ENCODE measurements at places on chromosomes 5 and 9. TPM values are rescaled to one million over a fixed set of nuclear protein-coding genes. Genes with fewer than 3 reads are reported as not detected.

Gene DOK3
- total RNA-seq: 0.76 TPM

Gene PCDHGA8
- total RNA-seq: 0.22 TPM

Gene IL9
- not detected for total RNA-seq

Gene RIGI
- 6.1 TPM for total RNA-seq

Gene GPR150
- not detected for total RNA-seq

Gene NR5A1
- 0.30 TPM for total RNA-seq

Gene NCS1
- total RNA-seq: 24.6 TPM

Gene GFRA3
- total RNA-seq: 1.0 TPM

Gene KCNMB1
- not detected for total RNA-seq

Gene C9orf50
- not detected for total RNA-seq

Gene CCL21
- not detected for total RNA-seq

Gene PTGR1
- 199 TPM for total RNA-seq

Gene NUTM2F
- not detected for total RNA-seq

Gene RASEF
- total RNA-seq: 1.2 TPM

Gene OCLN
- total RNA-seq: 39.9 TPM

Gene TERT
- total RNA-seq: 27.1 TPM

Gene PCDHB5
- 0.07 TPM for total RNA-seq

Gene INSL6
- not detected for total RNA-seq

Gene SLC1A3
- total RNA-seq: 48.8 TPM

Gene TMEM38B
- 9.4 TPM for total RNA-seq

Gene ANKRD18A
- 0.35 TPM for total RNA-seq

Gene PKD2L2
- not detected for total RNA-seq

Gene MCIDAS
- total RNA-seq: not detected

Gene SPATA31D4
- total RNA-seq: not detected

Gene PCDHB11
- total RNA-seq: 0.18 TPM

Gene CDKN2B
- total RNA-seq: not detected

Gene CDH9
- 0.90 TPM for total RNA-seq

Gene SCGB3A1
- not detected for total RNA-seq

Gene SLC45A2
- total RNA-seq: not detected

Gene FYB1
- not detected for total RNA-seq

Gene LHX6
- total RNA-seq: 5.2 TPM

Gene PCA3
- total RNA-seq: not detected

Gene SPATA31C1
- total RNA-seq: 0.03 TPM

Gene SMIM33
- not detected for total RNA-seq

Gene PCDHGA2
- not detected for total RNA-seq

Gene ABCA2
- total RNA-seq: 6.8 TPM

Gene FBXW2
- 31.4 TPM for total RNA-seq

Gene PCDHGA9
- total RNA-seq: 0.04 TPM

Gene DCANP1
- not detected for total RNA-seq

Gene CLIC3
- not detected for total RNA-seq

Gene IFNA13
- not detected for total RNA-seq

Gene GDNF
- total RNA-seq: 1.6 TPM

Gene MAMDC2
- total RNA-seq: 5.4 TPM

Gene GRIA1
- 0.28 TPM for total RNA-seq

Gene CARTPT
- not detected for total RNA-seq

Gene EEIG1
- total RNA-seq: 16.9 TPM

Gene PLAC8L1
- 0.44 TPM for total RNA-seq

Gene SLC6A19
- 0.07 TPM for total RNA-seq

Gene WDR38
- total RNA-seq: not detected

Gene LHX3
- total RNA-seq: not detected

Gene CDC26
- total RNA-seq: 36.0 TPM

Gene TOR4A
- 21.3 TPM for total RNA-seq

Gene MARCOL
- not detected for total RNA-seq

Data from H7 (cell line).